ENCODE measurements at places on chromosomes 4 and X.

DNA sequence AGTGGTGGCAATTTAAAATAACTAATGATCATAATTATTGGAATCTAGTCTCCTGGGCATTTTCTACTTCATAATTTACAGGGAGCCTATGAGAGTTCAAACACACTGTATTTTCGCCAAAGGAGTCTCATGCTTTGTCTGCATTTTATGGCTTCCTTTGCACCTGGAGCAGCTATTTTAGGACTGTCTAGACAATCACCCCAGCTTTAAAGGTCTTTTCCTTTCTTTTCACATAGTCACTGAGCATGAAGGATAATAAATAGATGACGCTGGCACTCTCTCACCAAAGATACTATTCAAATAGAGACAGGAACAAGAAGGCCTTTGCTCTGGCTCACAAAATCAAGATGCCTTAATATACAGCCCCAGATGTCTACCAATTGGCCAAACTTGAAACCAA, 43.0 kb downstream of the AMELX start:
- no peak for DNase-seq

DNA sequence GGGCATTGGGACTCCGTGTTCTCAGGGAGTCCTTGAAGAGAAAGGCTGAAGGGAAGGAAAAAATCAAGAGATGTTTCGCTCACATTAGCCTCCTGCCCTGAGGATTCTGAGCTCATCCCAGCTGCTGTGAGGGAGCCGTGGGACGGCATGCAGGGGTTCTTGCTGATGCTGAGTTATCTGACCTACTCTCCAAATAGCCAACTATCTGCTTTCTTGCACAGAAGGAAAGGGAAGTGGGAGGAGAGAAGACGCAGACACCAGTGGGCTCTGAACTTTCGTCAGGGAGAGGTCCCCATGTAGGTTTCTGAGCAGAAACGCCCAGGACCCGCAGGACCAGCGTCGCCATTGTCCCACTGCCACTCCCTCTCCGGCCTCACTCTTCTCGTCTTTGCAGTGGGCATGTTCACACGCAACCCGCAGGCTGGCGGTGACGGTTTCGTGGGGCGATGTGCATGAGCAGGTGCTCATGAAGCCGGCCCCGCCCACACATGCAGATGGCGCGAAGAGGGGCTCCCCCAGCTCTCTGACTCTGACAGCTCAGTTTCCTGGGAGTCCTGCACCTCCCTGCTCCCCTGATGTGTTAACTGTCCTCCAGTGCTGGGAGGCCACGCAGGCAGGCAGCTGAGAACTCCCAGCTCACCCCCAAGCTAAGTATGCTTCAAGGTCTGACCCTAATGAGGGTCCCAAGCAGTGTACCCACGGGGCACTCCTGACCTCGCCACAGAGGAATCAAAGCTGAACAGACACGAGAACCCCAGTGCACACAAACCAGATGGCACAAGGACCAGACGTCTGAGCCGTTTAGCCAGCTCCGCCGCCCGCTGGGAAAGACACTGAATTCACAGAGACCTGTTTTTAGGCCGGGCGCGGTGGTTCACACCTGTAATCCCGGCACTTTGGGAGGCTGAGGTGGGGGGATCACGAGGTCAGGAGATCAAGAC, 13.6 kb upstream of the ABLIM2 start:
- DNase-seq: no peak

GRCh38 chr4:4472344-4472958, 69.4 kb downstream of the STX18 start:
- no peak for DNase-seq

- peak; percentile 73 for DNase-seq
Measured at GRCh38 chr4:152534541-152535359, 1.1 kb downstream of the FBXW7 start.

GRCh38 chrX:47373198-47373597, 2.8 kb downstream of the ZNF157 start:
- no peak for DNase-seq

DNA sequence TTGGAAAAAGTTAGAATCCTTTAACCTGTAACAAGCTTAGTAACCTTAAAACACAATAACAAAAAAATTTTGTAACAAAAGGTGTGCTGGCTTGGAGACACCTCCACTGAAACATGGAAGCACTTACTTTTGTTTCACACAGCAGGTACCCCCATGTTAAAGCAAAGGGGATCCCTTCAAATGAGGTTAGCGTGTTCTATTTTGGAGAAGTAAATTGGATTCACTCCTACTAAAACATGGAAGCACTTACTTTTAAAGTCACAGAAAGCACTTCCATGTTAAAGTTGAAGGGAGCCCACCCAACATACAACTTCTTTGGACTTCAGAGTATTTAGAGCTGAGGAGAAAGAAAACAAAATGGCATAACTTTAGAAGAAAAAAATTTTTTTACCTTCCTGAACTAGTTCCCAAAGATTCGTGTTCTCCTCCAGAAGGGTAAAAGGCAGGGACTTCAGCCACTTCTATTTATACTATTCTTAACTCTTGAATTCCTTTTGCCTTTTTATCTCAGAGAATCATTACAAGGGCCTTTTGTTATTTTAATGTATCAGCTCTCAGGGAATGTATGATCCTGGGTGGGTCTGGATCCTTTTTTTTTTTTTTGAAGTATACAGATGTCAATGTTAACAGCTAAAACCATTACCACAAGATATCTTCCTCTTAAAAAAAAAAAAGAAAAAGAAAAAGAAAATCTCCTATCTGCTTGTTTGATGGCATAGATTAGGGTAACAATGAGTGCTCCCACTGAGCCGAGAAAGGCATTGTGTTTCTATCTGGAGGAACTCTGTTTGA, 11.5 kb downstream of the LARP7 start:
- DNase-seq: no peak

GRCh38 chrX:149207518-149207917, 297.6 kb downstream of the IDS start:
- DNase-seq: no peak

DNA sequence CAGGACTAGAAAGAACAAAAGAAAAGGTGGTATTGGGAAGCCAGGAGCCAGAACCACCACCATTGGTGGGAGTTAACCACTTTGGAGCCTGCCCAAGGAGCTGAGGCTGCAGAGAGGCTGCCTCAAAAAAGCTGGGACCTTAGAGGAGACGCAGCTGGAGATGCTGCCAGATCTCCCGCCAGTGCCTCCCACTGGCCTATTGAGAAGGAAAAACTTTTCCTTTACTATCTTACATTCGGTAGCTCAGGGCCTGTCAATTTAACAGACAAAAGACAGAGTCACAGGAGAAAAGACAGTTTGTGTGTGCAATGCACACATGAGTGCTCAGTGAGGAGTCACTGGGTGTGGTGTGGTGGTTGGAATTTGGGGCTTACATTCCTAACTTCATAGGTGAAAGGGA, 52.4 kb upstream of the HPSE start:
- no peak for DNase-seq

GRCh38 chr4:163484906-163485305, 9.6 kb upstream of the TMA16 start:
- peak; percentile 67 for DNase-seq

- DNase-seq: no peak
Measured at GRCh38 chr4:184349283-184350039, 124.9 kb downstream of the IRF2 start.

GRCh38 chrX:79366873-79367749, at the start of gene ITM2A:
Gene ITM2A (minus strand): TSS chrX:79367334. CDS start chrX:79367215, 119 bp downstream.
- DNase-seq: peak; percentile 53

- no peak for DNase-seq
Measured at GRCh38 chr4:176014583-176015108, 51.0 kb upstream of the WDR17 start.

- DNase-seq: peak; percentile 25
Measured at GRCh38 chrX:11908371-11908770, 150.3 kb downstream of the MSL3 start.

- no peak for DNase-seq
Measured at GRCh38 chr4:35695421-35695820, 548.9 kb downstream of the ARAP2 start.

DNA sequence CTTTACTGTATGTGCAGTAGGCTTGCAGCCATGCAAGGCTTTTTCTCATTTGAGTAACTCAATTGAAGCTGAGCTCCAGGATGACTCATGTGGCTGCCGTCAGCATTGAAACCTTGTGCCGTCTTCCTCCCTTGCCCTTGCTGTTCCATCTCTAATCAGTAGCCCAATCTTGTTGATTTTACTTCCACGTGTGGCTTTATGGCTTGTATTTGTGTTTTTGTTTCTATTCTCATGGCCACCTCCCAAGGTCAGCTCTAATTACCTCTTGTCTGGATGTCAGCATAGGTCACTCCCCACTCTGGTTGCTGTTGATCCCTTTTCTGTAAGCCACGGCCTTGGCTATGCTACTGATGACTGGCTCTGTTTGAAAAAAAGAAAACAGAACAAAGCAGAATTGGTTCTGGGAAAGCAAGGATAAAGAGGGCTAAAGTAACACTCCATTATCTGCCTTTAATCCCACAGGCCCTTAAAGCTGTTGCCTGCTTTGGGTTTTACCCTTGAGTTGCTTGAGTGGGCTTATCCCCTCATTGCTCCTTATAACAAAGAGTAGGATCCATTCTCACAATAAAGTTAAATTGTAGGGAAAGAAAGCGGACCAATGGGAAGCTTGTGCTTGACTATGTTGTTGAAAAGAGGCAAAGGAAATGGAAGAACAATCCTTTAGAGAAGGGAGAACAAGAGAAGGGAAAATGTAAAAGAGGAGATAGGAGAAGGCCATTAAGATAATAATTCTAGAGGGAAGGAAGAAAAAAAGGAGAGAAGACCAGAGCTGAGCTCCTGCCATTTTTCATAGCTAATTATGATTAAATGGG, 173.9 kb upstream of the PGRMC2 start:
- DNase-seq: peak; percentile 27
